ENCODE measurements at places on chromosomes 13 and 19.

- peak; percentile 92 for DNase-seq
These were observed 58.3 kb downstream of the KLF2 start for GRCh38 chr19:16382775-16383543.

GRCh38 chr19:35034005-35034502 is 3.8 kb downstream of the SCN1B start:
- no peak for DNase-seq

GRCh38 chr13:30845297-30846214 is 60.5 kb upstream of the MEDAG start:
- DNase-seq = peak; percentile 63

- no peak for DNase-seq
These were observed 5.1 kb upstream of the EPS8L1 start for GRCh38 chr19:55070466-55071128.

DNA sequence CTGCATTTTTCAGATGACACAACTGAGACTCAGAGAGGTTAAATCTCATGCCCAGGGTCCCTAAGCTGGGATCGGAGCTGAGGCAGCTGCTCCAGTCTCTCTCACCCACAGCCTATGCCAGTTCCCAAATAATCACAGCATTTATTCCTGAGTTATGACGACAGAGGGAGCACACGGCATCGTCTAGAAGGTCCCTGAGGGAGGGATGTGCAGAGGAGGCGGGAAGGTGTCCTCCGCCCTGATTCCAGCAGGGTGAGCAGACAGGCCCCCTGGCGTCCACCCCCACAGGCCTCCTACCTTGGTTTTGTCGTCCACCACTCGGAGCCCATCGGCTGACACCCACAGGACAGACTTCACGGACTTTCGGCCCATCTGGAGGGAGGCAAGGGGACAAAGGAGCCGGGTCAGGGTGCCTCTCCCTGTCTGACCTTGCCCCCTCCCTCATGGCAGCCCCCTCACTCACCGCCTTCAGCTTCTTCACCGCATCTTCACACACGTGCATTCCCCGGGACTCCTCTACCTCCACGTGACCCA is 8.0 kb downstream of the NUMBL start:
- no peak for DNase-seq

DNA sequence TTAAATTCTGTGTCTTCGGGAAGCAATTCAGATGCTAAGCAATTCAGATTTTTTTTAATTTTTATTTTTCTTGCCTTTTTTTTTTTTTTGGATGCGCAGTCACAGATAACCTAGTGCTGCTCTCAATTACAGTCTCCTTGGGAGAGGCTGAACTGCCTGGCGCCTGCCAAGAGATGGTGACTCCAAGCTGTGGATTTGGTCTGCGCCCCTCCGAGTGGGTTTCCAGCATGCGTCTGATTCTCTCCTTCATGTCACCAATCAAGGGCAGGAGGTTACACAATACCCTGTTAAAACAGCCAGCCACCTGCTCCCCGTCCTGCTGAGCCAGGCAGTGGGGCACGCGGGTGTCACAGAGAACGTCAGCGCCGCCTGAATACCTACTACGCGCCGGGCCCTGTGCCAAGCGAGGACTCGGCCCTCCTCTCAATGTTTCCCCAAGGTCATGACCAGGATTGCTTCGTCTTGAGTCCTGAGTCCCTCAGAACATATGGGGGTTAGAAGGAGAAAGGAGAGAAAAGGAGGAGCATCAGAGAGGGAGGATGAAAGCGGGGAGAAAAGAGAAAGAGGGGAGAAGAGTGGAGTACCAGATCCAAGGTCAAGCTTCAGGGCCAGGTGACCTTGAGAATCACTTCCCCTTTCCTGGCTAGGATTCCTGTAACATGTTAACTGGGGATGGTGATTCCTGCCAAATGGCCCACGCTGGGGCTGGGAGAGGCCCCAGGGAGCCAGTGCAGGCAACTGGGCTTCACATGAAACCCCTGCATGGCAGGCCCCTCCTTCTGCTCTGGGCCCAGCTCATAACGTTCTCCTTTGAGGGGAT is 213.6 kb downstream of the URI1 start:
- no peak for DNase-seq

GRCh38 chr19:34985249-34986022 is 14.7 kb upstream of the GRAMD1A start:
- peak; percentile 76 for DNase-seq

DNA sequence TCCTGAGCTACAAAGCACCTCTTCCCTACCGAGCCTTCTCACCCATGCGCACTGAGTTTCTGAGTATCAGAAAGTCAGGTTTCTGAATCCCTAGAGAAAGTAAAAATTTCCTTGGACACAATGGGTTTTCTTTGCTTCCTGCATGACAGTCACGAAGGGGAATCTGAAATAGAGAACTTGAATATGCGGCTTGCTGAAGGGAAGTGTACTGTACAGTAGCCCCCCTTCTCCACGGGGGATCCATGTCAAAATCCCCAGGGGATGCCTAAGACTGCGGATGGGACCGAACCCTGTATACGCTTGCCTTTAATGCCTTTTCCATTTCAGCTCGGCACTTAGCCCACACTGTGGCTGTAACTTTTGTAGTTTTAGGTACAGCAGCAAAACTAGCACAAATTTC is 107.9 kb downstream of the GGACT start:
- DNase-seq = no peak

DNA sequence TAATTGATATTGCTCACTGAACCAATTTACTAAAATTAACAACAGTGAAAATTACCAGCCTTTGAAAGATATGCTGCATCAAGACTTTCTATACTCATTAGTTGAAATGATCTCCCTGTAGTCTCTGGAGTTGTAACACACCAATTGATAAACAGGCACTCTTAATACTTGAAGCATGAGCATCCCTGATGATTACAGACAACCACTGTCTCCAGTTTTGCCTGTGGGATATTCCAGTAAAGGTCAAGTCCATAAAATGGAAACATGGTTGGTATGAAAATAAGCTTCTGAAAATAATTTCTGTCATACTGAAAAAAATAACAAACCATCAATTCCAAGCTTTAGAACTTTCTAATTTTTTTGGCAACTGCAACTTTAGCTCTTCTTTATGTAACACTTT is 405.8 kb downstream of the SPRY2 start:
- DNase-seq = peak; percentile 1

DNA sequence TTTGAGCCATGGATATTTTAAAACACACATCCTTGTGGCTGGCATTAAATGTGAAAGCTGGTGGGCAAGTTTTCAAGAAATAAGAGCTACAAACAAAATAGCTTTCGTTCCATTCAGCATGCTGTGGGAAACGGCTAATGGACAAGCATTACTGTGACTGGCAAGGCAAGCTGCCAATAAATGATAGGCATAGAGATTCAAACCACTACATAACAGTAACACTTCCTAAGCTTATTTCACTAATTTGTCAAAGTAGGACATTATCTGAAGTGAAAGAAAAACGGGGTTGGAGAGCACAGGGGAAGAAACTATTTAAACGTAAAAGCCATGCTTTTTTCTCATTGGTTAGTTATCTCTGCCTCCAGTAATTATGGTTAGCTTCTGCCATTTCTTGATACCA is 26.0 kb downstream of the OBI1 start:
- no peak for DNase-seq

DNA sequence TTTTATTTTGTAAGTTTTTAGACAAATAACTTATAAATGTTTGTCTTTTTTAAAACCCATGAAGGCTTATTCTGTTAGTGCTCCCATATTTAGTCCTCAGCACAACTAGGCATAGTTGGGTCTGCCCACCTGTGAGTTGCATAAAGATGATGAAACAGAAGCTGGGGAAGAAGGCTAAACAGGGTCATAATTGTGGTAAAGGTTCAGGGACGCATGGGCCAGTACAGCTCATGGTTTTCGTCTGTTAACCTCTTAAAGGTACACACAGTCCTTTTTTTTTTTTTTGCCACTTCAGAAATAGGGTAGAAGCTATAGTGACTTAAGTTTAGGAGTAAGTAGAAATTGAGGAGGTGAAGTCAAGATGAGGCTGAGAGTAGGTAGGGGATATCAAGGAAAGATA is 58.3 kb downstream of the TM9SF2 start:
- no peak for DNase-seq

DNA sequence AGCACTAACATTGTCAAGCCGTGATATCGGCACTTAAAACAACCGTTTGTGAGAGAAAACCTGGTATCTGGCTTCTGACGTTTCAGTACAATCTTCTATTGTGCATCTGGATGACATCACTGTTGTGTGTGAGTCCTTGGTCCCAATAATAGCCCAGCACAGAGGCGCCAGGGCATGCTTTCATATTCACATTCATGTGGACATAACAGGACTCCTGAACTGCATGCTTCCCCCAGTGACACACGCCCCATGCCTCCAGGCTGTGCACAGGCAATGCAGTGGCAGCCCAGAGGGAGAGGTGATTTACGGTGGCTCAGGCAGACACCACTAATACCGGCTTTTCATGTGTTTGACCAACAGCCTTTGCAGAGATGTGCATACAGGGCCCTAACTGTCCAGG is 58.1 kb downstream of the MRPL57 start:
- DNase-seq = no peak

DNA sequence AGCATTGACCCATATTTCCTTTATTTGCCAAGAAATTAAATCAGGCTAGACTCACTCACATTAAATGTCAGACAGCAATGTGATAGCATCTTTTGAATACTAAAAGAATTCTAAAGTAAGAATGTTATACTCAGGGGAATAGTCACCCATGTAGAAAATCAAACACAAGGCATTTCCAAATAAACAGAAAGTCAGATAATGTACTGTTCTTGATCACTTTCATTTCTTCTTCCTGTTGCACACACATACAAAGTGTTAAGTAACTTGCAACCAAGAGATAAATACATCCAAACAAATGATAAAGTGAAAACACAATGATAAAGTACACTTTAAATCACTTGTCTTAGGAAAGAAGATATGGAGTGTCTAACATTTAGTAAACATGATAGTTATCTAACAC is 1366.6 kb upstream of the MIR17HG start:
- DNase-seq = no peak

DNA sequence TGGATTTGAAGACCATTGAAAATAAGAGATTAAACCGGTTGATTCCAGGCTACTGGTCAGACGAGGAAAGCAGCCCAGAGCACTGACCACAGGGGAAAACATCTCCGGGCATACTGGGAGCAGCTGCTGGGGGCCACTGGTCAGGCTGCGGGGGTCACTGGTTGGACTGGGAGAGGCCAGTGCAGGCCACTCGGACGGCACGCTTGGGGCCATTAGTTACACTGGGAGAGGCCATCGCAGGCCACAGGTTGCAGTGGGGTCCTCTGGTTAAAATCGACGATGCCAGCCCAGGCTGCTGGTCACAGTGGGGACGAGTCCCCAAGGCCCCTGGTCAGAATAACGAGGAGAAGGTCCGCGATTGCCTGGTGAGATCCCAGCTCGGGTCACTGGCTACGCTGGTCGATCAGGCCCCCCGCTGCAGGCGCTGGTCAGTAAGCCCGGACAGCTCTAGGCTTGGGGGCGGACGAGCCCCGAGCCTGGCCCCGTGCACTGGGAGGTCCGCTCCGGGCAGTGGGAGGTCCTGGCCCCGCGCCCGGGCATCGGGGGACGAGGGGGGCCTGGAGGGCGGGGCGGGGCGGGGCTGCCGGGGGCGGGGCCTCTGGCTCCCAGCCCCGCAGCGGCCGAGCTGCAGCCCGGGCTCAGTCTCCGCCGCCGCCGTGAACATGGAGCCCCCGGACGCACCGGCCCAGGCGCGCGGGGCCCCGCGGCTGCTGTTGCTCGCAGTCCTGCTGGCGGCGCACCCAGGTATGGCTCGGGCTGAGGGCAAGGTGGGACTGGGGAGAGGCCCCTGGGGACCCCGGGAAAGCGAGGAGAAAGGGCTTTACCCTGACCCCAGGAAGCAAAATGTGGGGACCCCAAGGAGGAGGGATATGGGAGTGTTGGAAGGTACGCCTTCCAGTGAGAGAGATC is at the start of gene BCAM:
TSS of gene BCAM (plus strand) at position 641 of the 909 bp plus-strand sequence. CDS start at position 663, 22 bp downstream.
- no peak for DNase-seq

GRCh38 chr13:83057119-83057518 is 825.2 kb downstream of the SLITRK1 start:
- no peak for DNase-seq

DNA sequence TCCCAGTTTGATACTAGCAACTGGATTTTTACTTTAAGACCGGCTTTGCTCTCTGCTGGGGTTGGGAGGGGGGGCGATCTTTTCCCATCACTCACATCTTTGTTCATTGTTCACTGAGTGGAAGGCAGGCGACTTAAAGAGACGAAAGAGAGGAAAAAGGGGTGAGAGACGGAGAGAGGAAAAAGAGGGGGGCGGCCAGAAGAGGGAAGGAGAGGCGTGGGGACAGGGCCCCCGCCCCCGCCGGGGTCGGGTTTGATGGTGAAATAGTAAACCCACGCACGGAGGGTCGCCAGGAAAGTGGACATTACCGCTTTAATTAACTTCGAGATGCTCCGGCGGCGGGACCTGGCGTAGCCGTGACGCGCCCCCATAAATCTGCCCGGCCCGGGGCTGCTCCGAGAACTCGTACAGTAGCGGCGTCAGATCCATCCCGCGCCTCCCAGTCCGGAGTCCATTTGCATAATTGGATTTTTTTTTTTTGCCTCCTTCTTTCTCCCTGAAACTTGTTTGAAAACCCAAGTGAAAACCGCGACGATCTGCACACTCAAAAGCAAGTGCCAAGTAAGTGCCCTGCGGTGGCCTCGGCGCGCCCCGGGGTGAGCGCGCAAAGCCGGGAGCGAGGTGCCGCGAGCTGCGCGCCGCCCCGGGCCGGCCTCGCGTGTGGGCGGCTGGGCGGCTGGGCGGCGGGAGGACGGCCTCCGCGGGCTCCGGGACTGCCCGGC is 143.9 kb upstream of the ZNF536 start:
- no peak for DNase-seq

- no peak for DNase-seq
These were observed 473.1 kb downstream of the TDRD3 start for GRCh38 chr13:60869941-60870613.

- DNase-seq = peak; percentile 89
These were observed 142.2 kb downstream of the SIPA1L3 start for GRCh38 chr19:38049105-38049649.

GRCh38 chr13:110398564-110399507 is 91.8 kb downstream of the COL4A2 start:
- no peak for DNase-seq

- no peak for DNase-seq
These were observed 12.5 kb upstream of the RSPH6A start for GRCh38 chr19:45827459-45828093.

GRCh38 chr19:17391371-17392151 is 2.4 kb downstream of the CCDC194 start:
- peak; percentile 68 for DNase-seq

DNA sequence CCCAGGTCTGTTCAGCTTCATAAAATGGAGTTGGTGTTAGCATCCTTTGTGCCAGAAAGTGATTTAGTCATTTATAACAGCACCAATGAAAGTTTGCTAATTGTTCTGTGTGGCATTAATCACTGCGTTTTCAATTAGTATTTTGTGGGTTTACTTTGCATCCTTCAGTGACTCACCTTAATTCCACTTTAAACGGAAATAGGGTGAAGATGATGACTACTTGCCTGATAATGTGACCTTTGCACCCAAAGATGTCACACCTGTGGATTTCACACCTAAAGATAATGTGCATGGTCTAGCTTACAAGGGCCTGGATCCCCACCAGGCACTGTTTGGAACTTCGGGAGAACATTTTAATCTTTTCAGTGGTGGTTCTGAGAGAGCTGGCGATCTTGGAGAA is 15.0 kb downstream of the GPATCH1 start:
- DNase-seq = no peak
